ENCODE measurements at places on chromosomes 12 and 14.
A peak's percentile ranks its signal among the peaks of the same experiment; 100 is the strongest.

DNA sequence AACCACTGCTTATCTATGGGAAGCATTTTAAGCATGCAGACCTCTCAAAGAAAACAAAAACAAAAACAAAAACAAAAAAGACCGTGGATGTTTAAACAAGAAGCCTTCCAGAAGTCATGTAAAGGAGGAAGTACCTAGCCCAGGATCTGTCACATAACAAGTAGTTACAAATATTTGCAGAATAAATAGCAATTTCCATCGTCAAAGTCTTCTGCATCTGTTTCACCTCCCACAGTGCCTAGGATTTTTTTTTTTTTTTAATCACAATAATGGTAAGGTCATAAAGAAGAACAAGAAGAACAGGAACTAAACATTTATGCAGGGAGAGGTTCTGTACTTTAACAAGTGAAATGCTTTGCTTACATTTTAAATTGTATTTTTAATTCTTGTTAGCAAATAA lies 2.4 kb upstream of the STXBP6 start:
- no peak for DNase-seq

- DNase-seq: no peak
These were observed 9.5 kb downstream of the VASH1 start for GRCh38 chr14:76770521-76771436.

DNA sequence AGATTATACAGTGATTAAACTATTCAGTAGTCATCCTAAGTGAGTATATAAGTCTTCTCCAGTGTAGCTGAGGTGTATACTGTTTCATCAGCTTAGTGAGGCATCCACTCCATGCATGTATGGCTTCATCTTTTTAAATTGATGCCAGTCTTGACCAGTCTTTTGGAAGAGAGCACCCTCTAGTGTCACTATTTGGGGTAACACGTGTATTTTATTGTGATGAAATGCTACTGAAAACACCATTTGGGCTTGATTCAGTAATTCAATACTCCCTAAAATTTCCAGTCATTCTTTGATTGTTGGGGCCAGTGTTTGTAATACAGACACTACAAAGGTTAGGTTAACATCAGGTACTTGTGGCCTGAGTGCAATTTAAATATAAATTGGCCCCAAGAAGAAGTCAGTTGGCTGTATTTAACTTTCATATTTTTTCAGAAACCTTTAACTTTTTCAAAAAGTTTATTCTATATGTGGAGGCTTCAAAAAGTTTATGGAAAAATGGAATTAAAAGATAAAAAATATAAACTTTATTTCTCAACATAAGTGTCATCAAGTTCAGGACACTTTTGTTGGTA lies 35.3 kb downstream of the MIPOL1 start:
- DNase-seq: peak; percentile 70

GRCh38 chr12:105219261-105220028 lies 16.5 kb downstream of the APPL2 start:
- DNase-seq: peak; percentile 30

GRCh38 chr14:105091517-105092170 lies 26.4 kb upstream of the GPR132 start:
- peak; percentile 64 for DNase-seq

DNA sequence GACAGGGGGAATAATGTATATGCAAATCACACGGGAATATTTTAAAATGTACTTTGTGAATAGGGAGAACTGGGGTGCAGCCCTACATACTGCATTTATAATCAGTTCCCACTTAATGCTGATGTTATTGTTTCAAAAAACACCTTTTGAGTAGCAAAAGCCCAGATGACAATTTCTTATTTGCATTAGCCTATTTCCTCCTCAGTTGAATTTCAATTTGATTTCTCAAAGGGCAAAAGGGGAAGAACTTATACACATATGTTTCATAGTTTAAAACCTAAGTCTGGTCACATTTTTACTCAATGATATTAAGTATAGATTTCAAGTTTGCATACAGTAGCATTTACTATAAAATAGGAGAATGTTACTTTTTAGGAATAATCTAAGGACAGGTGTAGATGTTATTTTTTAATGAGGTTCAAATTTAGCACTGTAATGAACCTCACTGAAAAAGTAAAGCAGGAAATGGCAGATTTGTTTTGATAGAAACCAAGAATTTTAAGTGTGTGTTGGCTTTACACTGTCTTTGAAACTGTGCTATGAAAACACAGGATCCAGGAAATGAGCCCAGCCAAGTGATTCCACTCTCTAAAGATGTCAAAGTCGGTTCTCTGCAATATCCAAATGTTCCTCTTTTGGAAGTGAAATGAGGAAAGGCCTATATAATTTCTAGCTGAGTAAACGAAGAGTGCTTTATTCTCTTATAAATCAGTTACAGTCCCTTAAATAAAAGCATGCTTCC lies 367.4 kb downstream of the BTG1 start:
- DNase-seq: peak; percentile 18

GRCh38 chr12:32089156-32089555 lies 17.5 kb upstream of the BICD1 start:
- no peak for DNase-seq

GRCh38 chr14:36383767-36384431 lies 63.5 kb upstream of the MBIP start:
- peak; percentile 2 for DNase-seq

GRCh38 chr12:64836856-64837255 lies 12.4 kb downstream of the TBC1D30 start:
- no peak for DNase-seq

DNA sequence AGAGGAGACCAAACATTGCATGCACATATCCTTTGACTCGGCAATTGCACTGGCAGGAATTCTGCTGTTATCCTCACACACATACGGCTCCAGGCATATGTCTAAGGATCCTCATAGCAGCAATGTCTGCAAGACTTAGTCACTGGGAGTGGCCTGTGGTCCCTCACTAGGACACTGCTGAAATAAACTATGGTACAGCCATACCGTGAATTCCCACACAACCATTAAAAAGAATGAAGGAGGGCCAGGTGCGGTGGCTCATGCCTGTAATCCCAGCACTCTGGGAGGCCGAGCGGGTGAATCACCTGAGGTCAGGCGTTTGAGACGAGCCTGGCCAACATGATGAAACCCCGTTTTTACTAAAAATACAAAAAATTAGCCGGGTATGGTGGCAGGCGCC lies 105.1 kb downstream of the ZFP36L1 start:
- DNase-seq: peak; percentile 98

DNA sequence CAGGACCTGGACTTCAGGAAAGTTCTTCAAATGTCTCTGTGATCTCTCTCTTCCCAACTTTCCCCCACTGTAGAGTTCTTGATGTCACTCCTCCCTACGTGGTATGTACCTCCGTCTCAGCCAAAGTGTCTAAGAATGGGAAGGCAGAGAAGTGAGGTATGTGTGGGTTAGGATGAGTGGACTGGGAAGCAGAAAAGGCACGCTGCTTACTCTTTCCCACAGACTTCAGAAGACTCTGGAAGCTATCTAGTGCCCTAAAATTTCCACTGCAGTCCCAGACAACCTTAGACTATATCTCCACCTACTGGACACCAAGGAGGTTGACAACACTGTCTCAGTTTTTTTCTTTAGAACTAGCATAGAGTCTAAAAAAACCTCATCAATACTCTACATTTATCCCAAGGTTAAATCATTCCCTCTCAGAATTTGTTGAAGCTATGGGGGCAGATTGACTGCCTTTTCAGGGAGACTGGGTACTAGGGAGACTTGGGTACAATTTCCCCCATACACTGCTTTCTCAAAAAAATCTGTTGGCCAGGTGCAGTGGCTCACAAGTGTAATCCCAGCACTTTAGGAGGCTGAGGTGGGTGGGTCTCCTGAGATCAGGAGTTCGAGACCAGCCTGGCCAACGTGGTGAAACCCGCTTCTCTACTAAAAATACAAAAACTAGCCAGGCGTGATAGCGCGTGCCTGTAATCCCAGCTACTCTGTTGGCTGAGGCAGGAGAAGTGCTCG lies 20.6 kb upstream of the ITGA5 start:
- DNase-seq: peak; percentile 90

DNA sequence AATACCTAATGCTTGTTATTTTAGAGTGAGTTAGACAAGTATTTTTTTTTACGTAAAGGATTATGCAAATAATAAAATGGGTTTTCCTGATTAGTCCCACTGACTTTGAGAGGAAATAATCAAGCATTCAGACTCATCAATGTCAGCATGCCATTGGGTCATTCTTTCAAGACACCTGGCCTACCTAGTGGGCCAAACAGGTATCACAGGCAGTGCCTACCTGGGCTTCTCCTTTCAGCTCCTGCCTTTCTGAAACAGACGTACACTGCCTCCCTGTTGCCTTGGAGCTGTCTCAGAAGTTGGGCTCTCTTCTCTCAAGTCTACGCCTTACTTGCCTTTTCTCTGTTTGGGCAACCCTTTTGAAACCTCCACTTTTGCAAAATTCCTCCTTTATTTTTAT lies 545.6 kb downstream of the SNAPC1 start:
- no peak for DNase-seq

DNA sequence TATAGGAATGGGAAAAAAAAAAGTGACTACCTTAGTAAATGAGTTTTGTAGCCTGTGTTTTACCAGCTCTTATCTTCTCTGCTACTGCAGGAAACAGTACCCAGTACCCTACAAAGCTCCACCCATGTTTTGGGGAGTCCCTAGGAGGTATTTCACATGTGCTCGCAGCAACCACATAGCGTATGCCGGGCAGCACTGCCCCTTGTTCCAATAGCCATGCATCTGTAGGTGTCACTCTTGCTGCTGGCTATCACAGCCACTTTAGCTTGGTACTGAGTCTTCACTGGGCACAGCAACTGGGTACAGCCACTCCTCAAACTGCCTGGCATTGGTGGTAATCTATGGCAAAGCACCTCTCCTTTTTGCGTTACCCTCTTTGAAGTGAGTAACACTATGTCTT lies 2.0 kb upstream of the MDM1 start:
- no peak for DNase-seq

DNA sequence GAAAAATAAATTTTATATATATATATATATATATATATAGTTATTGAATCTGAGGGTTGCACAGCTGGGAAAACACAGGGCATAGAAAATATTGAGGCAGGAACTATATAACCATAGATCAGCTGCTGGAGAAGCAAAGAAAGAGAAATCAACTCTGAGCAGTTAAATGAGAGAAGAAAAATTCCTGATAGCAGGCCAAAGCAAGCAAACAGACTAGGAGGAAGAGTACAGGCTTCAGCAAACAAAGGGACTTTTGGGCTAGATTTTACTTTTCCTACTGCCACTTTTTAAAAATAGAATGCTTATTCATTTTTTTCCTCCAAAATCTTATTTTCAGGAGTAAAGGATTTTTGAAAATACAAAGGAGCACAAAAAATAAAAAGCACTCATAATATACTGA lies 216.0 kb upstream of the PRKD1 start:
- DNase-seq: peak; percentile 23

DNA sequence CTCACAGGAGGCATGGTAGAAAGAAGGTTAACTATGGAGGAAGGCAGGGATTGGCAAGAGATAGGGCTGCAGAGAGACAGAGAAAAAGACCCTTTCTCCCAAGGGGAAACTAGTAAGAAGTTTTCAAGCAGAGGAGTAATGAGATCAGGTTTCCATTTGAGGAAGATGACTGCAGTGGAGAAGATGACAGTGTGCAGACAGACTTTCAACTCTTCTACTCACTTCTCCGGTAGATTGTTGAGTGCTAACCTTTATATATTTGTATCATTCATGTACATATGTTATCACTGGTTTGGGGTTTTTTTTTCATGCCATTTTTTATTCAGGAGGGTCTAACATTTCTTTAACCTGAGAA lies 5.9 kb upstream of the B3GNT4 start:
- DNase-seq: no peak

- no peak for DNase-seq
These were observed 13.9 kb downstream of the ERG28 start for GRCh38 chr14:75646762-75647161.

GRCh38 chr14:23300687-23301223 lies 1.9 kb downstream of the PPP1R3E start:
- no peak for DNase-seq

GRCh38 chr14:20184181-20184580 lies 6.5 kb upstream of the OR11G2 start:
- no peak for DNase-seq

DNA sequence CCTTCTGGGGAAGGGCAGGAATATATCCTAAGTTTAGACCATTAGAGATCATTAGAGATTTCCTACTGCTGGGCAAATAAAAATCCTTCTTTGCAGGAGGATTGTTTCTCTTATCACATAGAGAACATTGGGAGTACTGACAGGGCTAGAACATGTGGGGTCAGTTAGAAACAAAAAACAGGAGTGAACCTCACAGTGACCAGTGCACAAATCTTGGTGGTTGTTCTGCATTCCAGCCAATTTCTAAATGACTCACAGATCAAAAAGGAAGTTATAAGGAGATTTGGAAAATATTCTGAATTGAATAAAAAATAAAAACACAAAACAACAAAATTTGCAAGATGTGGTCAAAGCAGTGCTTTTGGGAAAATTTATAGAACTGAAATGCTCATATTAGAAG lies 118.8 kb downstream of the LLPH start:
- peak; percentile 57 for DNase-seq

GRCh38 chr12:46506198-46506597 lies 133.6 kb upstream of the SLC38A2 start:
- no peak for DNase-seq

DNA sequence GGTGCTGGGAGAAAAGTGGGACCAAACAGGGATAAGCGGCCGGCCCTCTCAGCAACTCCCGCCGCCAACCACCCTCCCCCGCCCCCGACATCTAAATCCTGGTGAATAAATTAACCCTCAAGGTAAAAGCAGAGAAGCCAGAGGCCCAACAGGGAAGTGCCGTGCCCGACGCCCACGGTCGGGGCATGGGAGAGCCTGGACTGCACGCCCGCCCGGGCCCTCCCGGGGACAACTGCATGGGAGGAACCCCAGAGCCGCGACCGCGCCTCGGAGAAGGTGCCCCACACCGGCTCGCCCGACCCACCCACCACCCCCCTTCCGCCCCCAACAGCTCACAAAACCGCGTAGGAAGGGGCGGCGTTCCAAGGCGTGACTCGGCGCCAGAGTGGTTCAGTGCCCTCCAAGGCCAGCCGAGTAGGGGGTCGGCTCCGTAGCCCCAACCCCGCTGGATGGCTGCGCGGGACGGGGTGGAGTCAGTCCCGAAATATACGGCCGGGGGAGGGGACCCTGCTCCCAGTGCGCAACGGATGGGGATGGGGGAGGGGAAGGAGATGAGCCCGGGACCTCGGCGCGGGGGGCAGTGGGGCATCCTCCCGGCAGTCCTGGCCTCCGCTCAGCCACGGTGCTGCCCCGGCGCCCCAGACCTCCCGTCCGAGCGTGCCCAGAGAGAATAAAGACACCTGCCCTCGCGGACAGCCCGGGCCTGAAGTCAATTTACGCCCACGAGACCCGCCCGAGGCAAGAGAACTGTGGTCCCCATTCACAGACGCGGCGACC lies 732 bp downstream of the SLC25A29 start:
- no peak for DNase-seq

- no peak for DNase-seq
These were observed 95.1 kb upstream of the COCH start for GRCh38 chr14:30779210-30779609.

GRCh38 chr12:67068761-67069450 lies 200.3 kb upstream of the CAND1 start:
- peak; percentile 24 for DNase-seq

GRCh38 chr14:99968941-99969340 lies 96.3 kb upstream of the EVL start:
- DNase-seq: peak; percentile 58

Measured in AG10803 (cell line).